Upper lobe of left lung (tissue), 6 donors: ENCODE measurements at places on chromosomes 12 and 14.

DNA sequence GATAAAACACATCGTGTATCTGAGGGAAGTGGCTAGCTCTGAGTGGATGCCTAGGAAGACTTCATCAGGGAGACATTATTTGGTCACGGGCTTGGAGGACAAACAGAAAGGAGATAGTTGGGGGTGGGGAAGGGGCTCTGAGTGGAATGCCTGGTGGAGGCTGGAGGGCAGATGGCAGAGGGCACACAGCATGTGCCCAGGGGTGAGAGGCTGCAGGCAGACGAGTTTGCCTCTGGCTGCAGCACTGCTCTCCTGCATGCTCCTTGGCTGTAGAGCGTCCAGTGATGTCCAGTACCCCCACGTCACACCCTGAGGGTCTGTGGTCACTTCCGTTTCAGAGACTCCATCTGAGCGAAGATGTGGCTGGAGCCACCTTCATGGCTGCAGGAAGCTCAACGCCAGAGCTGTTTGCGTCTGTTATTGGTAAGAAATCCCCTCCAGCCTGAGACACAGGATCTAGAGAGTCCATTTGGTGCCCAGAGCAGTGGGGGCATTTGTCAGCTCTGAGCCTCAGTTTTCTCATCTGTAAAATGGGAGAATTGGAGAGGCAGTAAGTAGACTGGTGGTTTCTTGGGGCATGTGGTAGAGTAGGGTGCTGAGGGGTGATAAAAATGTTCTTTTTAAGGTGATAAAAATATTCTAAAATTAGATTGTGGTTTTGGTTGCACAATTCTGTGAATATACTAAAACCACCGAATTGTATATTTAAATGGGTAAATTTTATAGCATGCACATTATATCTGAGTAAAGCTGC, 71.7 kb upstream of the RIN3 start:
- no peak for DNase-seq

DNA sequence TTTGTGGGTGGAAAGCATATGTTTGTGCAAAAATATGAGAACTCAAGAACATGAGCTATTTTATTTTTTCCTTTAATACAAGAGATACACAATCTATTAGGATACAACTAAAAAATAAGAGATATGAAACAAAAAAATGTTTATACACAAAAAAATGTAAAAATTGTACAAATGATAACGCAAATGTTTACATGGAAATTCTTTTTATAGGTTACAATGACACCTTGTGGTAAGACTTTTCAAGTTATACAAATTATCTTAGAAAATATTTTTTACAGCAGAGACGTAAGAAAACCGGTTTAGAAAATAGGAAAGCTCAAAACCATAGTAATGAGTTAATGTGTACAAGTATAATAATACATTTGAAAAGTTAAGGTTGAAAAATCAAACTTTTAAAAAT, 25.5 kb downstream of the CEP83 start:
- DNase-seq, result no peak

- DNase-seq, result no peak
Measured at GRCh38 chr12:121295116-121295745, 1.3 kb downstream of the CAMKK2 start.

DNA sequence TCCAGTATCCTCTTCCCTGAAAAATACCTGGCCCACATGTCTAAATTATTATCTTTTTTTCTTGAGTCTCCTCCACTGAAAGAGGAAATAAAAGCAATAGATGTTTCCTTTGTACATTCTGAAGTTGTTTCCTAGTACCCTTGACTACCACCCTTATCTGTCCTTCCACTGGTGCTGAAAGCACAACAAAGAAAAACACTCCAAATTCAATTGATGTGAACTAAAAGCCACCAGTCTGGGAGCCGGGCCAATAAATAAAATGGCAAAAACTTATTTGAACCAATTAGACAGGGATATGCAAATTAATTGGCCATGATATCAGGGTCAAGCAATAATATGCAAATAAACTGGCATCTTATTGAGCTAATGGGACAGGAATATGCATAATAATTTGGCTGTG, 330.5 kb downstream of the PAWR start:
- no peak for DNase-seq

DNA sequence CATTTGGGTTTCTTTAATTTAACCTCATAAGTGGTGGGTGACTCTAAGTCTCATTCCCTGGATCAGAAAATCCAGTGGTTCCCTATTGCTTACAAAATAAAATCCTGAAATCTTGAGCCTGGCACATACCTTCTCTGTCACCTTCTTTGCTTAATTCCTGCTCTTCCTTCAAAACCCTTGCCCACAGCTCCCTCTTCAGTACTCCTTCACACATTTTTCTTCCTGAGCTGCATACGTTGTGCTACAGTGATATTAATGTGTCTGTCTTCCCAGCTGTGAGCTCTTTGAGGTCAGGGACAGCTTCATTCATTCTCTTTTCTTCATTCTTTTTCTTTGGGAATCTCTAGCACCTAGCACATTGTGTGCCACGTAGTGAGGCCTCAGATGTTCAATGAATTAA, 9.5 kb downstream of the TSPAN11 start:
- no peak for DNase-seq

DNA sequence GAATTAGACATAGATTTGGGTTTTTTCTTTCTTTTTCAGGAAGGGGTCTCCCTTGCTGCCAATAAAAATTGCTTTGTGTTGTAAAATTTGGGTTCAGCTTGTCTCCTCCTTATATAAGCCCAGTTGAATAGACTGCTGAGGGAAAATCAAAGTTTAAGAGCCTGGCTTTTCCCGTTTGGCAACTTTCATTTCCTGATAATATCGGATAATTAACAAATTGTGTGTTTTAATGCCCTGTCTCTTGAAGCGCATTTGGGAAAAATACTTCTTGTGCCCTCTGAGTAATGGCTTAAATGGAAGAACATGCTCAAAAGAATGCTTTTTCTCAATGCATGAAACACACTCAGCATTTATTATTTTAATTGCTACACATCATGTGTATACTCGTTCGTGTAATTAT, 198.0 kb upstream of the DCN start:
- DNase-seq, result no peak

DNA sequence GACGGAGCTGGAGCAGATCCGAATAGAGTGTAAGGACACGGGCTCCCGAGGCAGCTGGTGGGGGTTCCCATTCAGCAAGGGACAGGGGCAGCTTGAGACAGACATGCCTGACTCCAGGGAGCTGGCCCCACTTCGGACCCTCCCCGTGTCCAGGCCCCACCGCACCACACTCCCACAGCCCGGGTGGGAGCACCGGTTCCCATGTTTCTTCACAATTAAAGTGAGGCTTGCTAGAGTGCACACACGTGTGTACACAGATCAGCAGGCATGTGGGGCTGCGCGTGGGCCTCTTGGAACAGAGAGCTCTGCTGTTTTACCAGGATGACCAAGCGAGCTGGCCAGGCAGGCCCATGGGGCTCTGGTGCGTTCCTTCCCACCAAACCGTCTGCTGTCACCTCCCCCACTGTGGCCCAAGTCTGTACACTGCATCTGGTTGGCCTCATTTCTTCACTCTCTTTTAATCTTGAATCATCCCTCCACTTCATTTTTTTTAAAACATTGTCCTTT, 48.0 kb downstream of the SLC6A12 start:
- no peak for DNase-seq
